ENCODE measurements at places on chromosomes 4 and X.

DNA sequence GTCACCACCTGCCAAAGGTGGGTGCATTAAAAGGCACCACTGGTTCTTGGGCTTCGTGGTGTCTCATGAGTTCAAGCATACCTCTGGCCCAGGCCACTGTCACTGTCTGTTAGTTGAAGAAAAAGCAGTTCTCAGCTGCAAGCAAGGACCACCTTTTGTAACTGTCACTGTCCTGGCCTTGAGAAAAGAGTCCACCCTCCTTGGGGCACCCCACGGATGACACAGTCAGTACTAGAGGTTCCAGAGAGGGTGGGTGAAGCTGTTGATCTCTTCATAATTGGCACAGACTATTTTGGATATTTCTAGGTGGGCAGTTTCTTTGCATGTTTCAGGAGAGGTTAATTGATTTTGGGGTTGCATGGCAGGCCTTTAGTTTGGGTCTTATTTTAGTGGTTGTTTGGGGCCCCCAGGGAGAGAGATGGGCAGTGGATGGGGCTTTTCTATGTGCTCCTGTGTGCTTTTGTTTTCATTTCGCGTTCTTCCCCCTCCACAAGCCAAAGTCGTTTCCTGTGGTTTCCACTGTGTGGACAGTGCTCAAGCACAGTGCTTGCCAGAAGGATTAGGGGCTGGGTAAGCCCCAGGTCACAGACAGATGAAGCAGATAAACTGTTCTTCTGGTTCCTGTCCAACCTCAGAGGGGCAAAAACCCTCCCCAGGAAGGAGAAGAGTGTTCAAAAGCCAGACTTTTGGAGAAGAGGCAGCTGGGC is 156.2 kb upstream of the PPP1R2C start:
- no peak for DNase-seq

- no peak for DNase-seq
These were observed 1778.2 kb upstream of the PCDH10 start for GRCh38 chr4:131370846-131371245.

- DNase-seq, result no peak
These were observed 25.6 kb upstream of the DHRSX start for GRCh38 chrX:2526390-2526789.

- DNase-seq, result no peak
These were observed 228.6 kb upstream of the BCOR start for GRCh38 chrX:40326186-40326965.

DNA sequence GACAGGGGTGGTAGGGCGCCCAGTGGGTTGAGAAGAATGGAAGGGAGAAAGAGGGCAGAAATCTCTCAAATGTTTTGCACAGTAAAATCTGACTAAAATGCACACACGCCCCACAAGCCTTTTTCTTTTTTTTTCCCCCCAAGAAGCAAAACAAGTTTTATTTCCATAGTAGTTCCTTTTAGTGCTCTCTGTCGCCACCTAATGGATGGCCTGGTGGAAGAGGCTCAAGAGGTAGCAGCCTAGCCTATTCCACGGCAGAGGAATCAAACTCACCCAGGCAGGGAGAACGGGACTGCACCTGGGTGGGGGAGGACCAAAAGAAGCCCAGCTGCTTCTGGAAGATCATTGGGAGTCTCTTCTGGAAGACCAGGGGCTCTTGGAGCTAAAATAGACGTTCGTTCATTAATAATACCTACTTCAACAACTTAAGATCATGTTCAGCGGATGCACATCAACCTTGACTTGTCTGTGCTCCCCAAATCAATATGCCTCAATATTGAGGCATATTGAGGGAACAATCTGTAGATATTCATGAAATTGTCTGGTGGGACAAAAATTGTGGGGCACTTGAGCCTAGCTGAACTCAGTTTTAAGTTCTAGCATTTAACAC is 31.6 kb upstream of the IRAK1 start:
- DNase-seq, result peak; percentile 75

GRCh38 chr4:180696460-180697092 is 1546.6 kb upstream of the TENM3 start:
- no peak for DNase-seq

DNA sequence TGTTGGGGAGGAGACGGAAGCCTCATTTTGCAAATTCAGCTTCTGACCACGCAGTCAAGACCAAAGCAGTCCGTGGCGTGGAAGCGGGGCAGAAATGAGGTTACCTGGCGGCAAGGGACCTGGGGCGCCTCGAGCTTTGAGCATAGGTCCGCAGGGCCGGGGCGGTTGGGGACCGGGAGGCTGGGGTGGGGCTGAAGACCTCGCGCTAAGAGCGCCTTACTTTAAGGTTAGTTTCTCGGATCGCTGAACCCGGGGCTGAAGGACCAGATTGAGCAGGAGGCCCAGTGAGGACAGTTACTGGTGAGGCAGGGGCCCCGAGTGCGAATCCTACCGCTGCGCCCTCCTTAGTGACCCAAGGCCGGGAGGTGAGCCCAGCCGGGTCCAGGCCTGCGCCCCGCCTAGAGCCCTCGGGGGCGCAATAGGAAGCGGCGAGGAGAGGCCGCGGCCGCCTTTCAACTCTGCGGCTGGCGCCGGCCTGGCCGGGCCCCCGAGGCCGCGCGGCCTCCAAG is 7.5 kb downstream of the MSX1 start:
- no peak for DNase-seq

GRCh38 chr4:75924309-75924827 is 16.4 kb downstream of the NAAA start:
- DNase-seq, result no peak

GRCh38 chrX:100407784-100408712 is 2.0 kb downstream of the PCDH19 start:
- no peak for DNase-seq

DNA sequence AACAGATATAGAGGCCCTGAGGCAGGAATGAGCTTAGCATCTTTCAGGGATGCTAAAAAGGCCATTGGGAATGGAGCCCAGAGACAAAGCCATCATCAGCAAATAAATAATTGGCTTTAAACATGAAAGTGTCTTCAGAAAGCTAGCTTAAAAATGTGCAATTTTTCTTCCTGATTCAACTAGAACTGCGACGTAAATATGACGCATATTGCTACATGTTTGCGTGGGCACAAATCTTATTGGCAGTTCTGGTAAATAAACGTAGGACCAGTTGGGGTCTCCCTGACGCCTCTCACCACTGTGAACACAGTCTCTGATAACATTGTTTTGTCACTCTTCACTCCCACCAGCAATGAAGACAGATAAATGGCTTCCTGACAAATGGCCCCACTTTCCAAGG is 97.3 kb upstream of the SRD5A3 start:
- DNase-seq, result peak; percentile 74

GRCh38 chr4:87121341-87122065 is 98.9 kb downstream of the KLHL8 start:
- no peak for DNase-seq

Measured in fibroblast of pulmonary artery (primary cell).